Esophagus squamous epithelium (tissue), 5 donors: ENCODE measurements at places on chromosomes 11 and 22.

GRCh38 chr11:102564110-102564509, 33.6 kb upstream of the MMP7 start:
- DNase-seq, result no peak

DNA sequence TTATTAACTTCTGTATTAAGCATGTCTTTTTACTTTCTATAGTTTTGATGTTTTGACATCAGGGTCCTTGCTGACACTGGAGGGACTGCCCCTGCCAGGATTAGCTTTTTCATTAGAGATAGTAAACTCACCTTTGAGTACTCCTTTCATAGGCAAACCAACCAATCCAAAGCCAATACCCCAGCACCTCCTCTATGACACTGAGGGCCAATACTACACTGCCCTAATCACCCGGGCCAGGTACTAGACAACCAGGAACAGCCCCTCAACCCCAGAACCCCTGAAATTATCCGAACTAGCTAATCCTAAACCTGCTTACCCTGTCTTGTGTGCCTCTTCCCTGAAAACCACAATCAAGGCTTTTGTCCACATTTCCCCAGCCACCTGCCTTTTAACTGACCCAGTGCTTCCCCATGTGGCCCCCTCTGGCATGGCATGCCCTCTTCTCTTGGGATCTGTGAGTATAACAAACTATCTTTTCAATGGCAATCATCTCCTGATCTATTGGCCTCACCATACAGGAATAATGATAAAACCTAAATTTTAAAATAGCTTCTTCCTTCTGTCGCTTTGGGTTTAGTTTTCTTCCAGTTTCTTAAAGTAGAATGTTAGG, 31.2 kb downstream of the RAB6A start:
- no peak for DNase-seq

- DNase-seq, result no peak
Observed at GRCh38 chr22:46744581-46744980, 6.5 kb upstream of the CERK start.

DNA sequence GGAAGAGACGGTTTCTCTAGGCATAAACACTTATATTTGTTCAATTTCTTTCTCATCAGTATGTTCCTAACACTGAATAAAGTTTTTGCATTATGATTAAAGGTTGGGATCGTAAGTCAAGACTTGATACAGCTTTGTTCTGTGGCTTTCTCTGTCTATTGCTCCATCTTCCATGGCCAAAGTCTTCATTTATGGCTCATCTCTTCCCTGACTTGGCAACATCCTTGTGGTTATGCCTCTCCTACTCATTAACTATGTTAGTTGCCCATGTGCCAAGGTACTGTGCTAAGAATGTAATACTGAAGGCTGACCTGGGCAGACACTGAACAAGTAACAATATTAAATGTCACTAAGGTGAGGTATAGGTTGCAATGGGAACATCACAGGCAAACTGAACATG, 1.6 kb upstream of the ACCSL start:
- no peak for DNase-seq

DNA sequence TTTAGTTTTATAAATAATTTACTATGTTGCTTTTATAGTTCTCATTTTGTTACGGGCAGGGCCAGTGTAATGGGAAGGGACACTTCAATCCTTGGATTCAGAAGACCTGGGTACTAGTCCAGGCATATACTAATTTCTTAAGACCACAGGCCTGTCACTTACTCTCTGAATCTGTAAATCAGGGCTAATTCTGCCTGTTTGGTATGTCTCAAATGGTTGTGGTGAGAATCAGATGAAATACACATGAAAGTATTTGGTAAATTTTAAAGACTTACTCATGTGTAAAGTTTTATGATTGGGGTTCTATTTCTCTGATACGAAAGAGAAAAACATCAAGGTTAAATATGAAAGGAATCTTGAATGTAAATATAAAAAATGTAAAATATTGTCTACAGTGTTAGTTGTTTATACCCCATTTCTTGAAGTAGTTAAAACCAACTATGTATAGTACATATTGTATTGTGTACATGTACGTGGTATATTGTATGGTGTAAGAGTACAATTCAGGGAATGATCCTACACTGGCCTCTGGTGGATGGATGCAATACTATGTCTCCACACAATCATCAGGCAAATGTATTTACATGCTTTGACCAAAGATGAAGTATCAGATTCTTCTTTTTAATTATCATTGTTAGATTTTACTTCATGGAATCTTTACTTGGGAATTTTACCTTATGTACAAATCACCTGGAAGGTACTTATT, 24.5 kb upstream of the RAG2 start:
- no peak for DNase-seq

GRCh38 chr22:39600491-39601179, 30.1 kb downstream of the CACNA1I start:
- no peak for DNase-seq

GRCh38 chr11:15905366-15906104, 450.8 kb downstream of the SOX6 start:
- no peak for DNase-seq
